ENCODE measurements at places on chromosomes 5 and 9. TPM values are rescaled to one million over a fixed set of nuclear protein-coding genes. Genes with fewer than 3 reads are reported as not detected.

The EDIL3 gene
- total RNA-seq, result 19.3 TPM

The GPR21 gene
- 4.3 TPM for total RNA-seq

The SPATA31A3 gene
- total RNA-seq, result not detected

The KLHL9 gene
- 33.2 TPM for total RNA-seq

The ADAMTSL1 gene
- 37.1 TPM for total RNA-seq

The TXNDC8 gene
- not detected for total RNA-seq

The CCDC69 gene
- 7.0 TPM for total RNA-seq

The FAM78A gene
- 3.6 TPM for total RNA-seq

The N4BP3 gene
- total RNA-seq, result 4.6 TPM

The FUT7 gene
- total RNA-seq, result 0.39 TPM

The TMC1 gene
- 0.69 TPM for total RNA-seq

The GMCL2 gene
- total RNA-seq, result not detected

The EQTN gene
- total RNA-seq, result 1.4 TPM

The HSPB3 gene
- total RNA-seq, result 15.3 TPM

The SNCAIP gene
- 12.5 TPM for total RNA-seq

The PPP3R2 gene
- not detected for total RNA-seq

The HAVCR1 gene
- 0.30 TPM for total RNA-seq

The ZDHHC11 gene
- total RNA-seq, result 4.1 TPM

The PKD2L2 gene
- 0.10 TPM for total RNA-seq

The DIRAS2 gene
- 1.9 TPM for total RNA-seq

All from skin of body (tissue), 3 donors.